ENCODE measurements at places on chromosomes 1 and 21.
A peak's percentile ranks its signal among the peaks of the same experiment; 100 is the strongest.

DNA sequence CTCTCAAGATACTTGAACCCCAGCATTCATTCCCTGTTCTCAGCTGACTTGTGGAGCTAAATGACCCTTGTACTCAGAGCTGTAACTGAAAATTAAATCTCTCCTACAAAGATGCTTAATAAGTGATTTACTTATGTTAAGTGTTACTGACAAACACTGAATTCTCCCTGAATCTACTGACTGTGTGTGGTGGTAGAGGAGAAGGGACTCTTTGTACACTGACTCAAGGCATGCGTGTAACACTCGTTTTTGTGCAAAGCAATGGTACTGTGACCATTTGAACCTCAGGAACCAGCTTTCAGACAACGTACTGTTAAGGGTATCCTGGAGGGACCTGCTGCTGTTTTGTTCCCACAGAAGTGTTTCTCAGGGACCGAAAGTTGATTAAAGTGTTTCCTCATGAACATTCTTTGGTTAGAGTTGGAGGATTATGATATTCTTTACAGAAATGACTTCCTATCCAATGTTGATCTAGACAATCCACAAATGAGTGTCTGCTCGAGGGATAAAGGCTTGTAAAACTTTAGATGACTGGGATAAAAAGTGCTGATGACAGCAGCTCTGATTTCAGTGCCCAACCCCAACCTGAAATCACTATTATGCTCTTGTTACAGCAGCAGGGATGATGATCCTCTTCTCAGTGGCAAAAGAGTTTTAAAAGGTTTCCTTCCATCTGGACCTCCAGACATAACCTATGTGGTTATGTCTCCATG lies 12.8 kb downstream of the RGL1 start:
- no peak for DNase-seq

GRCh38 chr1:19287436-19288185 lies 959 bp downstream of the AKR7A3 start:
- no peak for DNase-seq

DNA sequence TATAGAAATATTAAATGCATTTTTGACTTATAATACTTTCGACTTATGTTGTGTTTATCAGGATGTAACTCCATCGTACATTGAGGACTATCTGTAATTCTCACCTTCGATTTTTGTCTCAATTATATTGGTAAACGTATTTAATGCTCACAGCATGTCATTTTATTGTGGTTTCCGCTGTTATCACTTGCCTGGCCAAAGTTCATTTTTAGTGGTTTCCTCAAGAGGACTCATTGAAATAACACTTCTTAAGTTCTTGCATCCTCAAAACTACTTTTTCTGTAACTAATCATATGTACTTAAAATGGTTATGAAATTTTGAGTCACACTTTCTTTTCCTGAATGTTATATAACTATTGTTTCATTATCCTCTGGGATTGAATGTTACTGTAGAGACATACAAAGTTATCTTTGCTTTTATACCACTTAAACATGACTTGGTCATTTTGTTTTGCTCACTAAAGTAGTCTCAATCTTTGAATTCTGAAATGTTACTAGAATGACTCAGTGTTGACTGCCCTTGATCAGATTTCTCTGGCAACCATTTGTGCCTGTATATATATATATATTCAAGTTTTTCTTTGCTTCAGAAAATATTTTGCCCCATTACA lies 289.6 kb upstream of the PROX1 start:
- DNase-seq, result no peak

GRCh38 chr1:156128654-156129597 lies 14.4 kb downstream of the LMNA start:
- no peak for DNase-seq

- DNase-seq, result no peak
Measured at GRCh38 chr1:91031081-91031480, 9.2 kb upstream of the ZNF644 start.

DNA sequence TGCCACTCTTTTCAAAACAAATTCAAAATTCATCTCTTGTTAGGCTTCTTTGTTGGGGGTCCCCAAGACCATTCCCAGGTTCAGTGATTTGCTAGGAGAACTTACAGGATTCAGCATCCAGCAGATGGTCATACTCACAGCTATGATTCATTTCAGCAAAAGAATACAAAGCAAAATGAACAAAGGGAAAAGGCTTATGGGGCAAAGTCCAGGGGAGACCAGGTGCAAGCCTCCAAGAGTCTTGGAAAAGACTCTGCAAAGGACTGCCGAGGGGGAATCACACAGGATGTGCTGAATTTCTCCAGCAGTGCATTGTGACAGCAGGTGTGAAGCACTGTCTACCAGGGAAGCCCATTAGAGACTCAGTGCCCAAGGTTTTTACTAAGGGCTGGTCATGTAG lies 7.3 kb downstream of the TRAF5 start:
- DNase-seq, result no peak

DNA sequence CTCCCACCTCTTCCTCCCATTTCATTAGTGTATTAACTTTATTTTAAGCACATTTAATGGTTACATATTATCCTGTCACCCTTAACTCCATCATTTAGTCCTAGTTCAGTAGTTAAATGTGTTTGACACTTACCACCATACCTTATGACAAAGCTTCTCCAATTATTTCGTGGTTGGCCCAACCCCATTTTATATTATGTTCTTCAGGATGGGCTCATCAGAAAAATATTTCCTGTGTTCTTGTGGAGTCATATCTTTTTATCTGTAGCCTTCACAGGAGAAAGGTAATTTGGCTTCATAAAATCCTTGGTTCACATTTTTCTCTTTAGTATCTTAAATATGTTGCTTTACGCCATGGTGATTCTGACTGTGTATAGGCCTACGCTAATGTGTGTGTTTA lies 142.3 kb upstream of the COL6A1 start:
- DNase-seq, result no peak

- no peak for DNase-seq
Measured at GRCh38 chr1:35808450-35809113, 766 bp downstream of the AGO4 start.

- DNase-seq, result no peak
Measured at GRCh38 chr1:6474815-6475282, 8.9 kb upstream of the TNFRSF25 start.

DNA sequence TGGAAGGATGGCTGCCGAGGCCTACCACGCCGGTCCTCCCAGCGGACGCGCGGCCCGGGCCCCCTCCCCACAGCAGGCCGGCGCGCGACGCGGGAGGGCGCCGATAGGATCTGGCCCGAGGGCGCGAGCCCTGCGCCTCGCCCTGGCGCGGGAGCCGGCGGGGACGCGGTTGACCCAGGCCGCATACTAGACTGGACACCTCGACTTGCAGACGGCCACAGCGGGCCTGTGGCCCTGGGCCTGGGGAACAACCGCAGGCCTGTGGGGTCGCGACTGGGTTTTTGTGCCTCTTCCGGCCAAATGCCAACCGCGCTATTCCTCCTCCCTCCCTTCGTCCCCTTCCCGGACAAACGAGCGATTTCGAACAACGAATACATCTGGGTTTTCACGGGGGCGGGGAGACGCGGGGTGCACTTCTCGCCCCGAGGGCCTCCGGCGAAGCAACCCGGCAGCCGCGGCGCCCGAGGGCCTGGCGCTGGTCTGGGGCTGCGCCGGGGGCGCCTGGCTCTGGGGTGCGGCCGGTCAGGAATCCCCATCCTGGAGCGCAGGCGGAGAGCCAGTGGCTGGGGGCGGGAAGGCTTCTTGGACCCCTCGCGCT lies 2.4 kb downstream of the NHLH2 start:
- peak; percentile 14 for DNase-seq

- no peak for DNase-seq
Measured at GRCh38 chr1:91732291-91733107, 153.5 kb downstream of the TGFBR3 start.

DNA sequence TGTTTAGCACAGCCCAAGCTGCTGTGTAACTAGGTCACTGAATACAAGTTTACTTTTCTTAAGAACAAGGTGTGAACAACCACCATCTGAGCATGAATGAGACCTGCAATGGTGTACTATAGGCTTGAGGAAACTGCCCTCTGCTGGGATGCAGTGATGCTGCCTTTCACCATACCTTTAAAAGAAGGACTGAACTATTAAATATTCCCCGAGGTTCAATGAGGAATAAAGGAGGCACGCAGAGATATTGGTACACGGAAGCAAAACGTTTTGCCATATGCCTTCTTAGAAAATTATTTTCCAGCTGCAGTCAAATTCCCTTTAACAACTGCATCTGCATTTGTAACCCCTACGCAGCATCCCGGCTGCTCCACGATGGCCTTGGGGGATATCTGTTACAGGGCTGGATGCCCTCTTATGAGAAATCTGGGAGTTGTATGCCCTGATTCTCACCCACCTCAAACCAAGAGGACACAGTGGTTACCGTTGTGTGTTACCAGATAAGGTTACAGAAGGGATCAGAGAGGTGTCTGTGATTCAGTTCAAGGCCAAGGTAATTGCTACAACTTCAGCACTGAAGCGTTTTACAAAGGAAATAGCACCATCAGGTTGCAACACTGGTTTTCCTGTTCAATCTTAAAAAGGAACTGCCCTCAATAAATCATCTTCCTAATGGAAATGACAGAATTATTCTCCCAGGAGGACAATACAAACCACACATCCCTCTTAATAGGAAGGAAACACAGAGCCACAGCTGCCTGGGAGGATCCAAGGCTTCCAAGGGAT lies 470.5 kb downstream of the LTN1 start:
- DNase-seq, result no peak

DNA sequence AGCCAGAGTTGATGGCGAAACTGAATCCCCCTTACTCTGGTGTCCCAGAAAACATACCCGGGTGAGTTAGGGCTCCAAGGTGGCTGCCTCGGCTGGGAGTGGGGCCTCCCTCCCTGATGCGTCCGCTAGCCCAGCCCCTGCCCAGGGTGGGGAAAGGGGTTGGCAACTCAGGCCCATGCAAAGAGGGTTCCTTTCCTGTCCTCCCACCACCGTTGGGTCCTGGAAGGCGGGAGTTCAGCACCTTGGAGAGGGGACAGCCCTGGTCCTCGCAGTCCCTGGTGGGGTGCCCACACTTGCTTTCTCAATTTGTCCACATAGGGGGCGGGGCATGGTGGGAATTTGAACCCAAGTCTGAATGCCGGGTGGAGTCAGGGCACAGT lies 6.1 kb downstream of the SRM start:
- no peak for DNase-seq

GRCh38 chr1:94719926-94720793 lies 100.0 kb upstream of the SLC44A3 start:
- no peak for DNase-seq

- no peak for DNase-seq
Measured at GRCh38 chr1:8121261-8122159, 95.4 kb upstream of the ERRFI1 start.

DNA sequence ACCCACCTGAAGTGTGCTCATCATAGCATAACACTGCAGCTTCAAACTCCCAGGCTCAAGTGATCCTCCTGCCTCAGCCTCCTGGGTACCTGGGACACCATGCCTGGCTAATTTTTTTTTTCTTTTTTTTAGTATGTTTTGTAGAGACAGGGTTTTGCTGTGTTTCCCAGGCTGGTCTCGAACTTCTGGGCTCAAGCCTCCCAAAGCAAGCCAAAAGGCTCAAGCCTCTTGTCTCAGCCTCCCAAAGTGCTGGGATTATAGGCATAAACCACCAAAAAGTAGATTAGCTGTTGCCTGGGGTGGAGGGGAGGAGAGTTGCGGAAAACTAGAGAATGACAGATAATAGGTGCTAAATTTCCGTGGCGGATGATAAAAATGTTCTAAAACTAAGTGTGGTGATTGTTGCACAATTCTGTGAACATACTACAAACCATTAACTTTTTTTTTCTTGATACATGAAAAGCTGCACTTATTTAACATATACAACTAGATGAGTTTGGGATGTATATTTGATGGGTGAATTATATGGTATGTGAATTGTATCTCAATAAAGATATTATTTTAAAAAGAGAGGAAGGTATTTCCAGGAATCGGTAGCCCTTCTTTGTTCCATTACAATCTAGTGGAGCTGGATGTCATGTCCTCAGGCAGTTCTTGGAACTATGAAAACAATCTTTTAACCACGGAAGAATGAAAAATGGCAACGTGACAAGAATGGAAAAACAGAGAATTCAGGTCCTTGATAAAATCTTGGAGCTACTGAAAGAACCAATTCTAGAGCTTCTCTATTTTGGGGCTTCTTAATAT lies 27.3 kb upstream of the MED18 start:
- DNase-seq, result no peak

GRCh38 chr21:43734928-43735229 lies 15.9 kb downstream of the PDXK start:
- no peak for DNase-seq

GRCh38 chr1:247332215-247332622 lies 552 bp upstream of the ZNF496 start:
- peak; percentile 39 for DNase-seq

DNA sequence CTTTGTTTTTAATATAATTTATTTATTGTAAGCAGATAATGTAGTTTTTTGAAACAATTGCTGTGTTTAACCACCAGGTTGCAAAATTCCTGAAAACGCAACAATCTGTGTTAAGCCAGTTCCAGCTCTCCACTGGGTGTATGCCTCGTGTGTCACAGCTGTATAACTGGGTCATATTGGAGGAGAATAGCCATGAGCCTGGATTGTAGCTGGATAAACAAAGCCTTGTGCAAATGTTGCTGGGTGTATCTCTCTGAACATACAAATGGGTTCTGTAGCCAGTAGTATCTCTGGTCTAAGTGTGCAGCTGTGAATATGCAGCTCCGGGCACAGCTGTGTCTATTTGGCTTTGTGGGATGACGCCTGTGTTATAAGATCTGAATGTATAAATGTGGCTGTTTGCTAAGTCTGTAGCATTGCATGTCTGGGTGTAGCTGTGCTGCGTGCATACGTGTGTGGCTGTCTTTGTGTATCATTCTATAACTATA lies 2.8 kb downstream of the TCEA3 start:
- no peak for DNase-seq

GRCh38 chr1:96355961-96356360 lies 365.6 kb upstream of the PTBP2 start:
- DNase-seq, result no peak

DNA sequence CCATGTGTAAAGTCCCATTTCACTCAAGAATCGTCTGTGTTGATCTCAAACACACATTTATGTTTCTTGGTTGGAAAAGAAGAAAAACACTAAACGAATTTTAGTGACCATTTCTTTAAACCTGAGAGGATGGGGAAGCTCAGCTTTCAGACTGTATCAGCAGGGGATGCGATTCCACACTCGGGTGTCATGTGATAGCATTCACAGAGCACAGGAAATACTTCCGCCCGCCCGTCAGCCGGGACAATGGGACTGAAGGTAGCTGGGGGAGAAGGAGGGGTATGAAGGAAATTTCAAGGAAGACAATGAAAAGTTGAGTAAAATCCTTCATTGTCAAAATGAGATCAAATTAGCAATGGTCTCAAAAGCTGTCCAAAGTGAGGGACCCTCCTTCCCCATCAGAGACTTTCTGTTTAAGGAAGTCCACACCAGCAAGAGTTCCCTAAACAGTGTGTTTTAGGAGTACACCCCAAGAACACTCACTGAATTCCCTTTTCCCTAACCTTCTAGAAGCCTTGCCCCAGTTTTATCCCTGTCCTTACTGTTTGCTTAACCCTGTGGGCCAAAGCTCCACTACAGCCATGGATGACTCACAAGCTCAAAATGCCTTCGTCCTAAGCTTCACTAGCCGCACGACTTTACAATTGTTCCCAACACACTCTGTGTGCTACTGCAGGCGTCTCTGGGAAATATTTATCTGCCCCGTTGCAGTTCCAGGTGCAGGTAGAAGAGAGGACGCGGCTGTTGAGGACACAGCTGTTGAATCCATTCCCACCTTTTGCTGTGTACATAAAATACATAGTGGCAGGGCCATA lies 51.4 kb upstream of the SIM2 start:
- DNase-seq, result no peak

Data from NCI-H345 (cell line).